ENCODE measurements at places on chromosomes 3 and 15. TPM values are rescaled to one million over a fixed set of nuclear protein-coding genes. Genes with fewer than 3 reads are reported as not detected.

GRCh38 chr15:82568986-82569385 lies 28.7 kb upstream of the RPS17 start:
- no peak for DNase-seq

GRCh38 chr15:57554063-57554811 lies 37.5 kb upstream of the MYZAP start:
- DNase-seq: no peak

- DNase-seq: no peak
Observed at GRCh38 chr3:12934431-12934830, 93.1 kb upstream of the RPL32 start.

- DNase-seq: no peak
Observed at GRCh38 chr3:171321559-171322360, 138.4 kb downstream of the TNIK start.

GRCh38 chr3:186825294-186825821 lies 17.2 kb upstream of the ADIPOQ start:
- peak; percentile 23 for DNase-seq

DNA sequence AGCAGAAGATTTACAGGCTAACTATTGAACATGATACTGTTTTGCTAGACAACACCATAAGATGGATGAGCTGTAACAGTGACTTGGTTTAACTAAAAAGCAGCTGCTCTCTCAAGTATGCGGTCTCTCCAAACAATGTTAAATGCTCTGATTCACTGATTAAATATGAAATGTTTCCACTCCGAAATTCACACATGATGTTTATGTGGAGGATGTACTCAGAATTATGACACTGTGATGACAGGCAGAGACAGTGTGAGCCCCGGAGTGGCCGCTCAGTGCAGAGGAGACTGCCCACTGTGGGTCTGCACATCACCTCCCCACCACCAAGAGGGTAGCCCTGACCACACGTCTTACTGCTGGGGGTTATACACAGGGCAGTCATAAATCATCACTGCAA lies 83.9 kb upstream of the MEX3B start:
- no peak for DNase-seq

DNA sequence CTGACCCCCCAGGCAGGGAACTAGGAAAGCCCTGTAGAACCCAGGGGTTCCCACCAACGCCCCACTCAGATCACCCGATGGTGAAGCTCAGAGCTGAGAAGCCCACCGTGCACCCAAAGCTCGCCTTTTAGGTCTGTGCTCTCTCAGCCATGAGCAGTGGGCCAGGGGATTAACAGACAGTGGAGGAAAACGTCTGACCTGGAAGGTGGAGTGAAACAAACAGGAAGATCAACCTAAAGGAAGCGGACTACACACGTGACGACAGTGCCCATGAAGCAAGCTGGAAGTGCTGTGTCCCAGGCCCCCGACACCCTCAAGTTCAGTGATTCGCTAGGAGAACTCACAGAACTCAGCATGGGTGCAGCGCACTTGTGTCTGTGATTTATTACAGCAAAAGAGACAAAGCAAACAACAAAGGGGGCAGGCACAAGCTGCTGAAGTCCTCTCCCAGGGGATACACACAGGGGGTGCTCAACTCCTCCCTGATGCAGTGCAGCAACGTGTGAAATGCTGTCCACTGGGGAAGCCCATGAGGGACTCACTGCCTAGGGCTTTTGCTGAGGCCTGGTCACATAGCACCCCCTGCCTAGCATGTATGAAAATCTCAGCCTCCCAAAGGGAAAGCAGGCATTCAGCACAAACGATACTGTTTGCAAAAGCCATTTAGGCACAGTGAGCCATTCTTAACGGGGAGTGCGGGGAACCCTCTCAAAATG lies 43.5 kb downstream of the CFAP92 start:
- DNase-seq: peak; percentile 40

GRCh38 chr15:28969511-28970085 lies 83.8 kb downstream of the APBA2 start:
- DNase-seq: no peak

- no peak for DNase-seq
Observed at GRCh38 chr3:184981071-184981470, 169.1 kb downstream of the VPS8 start.

DNA sequence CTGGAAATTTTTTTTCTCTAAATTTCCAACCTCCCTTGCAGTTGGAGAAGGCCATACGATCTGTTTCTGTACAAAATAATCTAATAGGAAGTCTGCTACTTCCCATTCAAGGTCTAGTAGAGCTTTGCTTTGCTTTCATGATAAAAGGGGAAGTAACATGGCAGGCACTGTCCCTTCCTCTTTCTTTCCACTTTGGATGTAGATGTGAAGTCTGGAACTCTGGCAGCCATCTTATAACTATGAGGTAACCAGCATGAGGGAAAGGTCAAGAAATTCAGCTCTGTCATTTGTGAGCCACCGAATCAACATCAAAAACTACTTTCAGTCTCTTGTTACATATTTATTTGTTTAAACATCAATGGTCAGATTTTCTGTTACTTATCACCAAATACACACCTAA lies 156.3 kb downstream of the MTHFS start:
- DNase-seq: no peak

DNA sequence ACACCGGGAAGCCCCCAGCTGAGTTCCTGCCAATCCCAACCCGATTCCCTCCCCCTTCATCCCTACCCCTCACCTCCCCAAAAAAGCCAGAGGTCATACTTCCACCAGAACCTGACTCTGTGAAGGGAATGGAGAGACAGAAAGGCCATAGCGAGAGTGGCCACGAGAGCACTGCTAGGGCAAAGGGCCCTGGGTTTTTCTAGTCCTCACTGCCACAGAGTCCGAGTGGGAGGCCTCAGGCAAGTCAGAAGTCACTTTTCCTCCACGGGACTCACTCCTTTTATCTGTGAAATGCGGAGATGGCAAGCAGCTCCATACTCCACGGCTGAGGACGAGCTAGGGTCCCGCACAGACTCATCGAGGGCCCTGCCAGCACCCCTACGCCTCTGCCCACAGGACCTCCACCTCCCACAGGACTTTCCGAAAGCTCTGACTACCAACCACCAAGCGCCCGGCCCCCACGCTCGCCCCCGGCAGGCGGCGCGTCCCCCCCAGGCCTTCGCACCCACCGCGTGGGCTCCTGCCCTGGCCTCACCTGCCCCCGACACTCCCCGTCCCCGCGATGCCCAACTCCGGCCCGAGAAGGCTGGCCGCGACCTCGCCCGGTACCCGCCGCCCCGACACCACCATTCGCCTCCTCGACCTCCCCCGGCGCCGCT lies 792 bp downstream of the ATP13A3 start:
- peak; percentile 31 for DNase-seq

DNA sequence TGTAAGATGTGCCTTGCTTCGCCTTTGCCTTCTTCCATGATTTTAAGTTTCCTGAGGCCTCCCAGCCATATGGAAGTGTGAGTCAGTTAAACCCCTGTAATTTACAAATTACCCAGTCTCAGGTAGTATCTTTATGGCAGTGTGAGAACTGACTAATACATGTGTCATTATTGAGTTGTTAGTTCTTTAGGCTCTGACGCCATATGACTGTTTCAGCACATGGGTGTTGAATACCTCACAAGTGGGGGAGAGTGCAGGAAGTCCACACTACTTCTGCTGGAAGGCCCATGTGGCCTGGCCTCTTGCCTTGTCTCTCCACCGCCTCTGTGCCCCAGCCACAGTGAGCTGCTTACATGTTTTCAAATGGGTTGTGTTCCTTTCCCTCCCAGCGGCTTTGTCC lies 28.5 kb downstream of the MFSD1 start:
- no peak for DNase-seq

- DNase-seq: no peak
Observed at GRCh38 chr15:31843426-31844055, 186.8 kb upstream of the CHRNA7 start.

DNA sequence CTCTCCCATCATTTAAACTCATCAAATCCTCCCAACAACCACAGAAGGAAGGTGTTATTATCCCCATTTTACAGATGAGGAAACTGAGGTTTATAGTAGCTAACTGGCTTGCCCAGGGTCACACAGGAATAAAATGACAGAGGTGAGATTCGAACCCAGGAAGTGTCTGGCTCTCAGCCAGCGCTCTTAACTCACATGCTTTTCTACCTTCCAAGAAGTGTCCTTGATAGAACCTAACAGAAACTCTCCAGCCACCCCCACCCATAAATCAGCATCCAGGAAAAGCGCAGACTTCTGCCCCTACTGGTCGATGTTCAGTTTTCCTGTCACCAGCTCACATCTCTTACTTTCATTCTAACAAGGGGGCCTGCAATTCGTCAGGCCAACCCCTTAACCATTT lies 51.7 kb downstream of the SPATA12 start:
- DNase-seq: no peak

GRCh38 chr3:33989229-33989628 lies 190.8 kb downstream of the PDCD6IP start:
- DNase-seq: no peak

DNA sequence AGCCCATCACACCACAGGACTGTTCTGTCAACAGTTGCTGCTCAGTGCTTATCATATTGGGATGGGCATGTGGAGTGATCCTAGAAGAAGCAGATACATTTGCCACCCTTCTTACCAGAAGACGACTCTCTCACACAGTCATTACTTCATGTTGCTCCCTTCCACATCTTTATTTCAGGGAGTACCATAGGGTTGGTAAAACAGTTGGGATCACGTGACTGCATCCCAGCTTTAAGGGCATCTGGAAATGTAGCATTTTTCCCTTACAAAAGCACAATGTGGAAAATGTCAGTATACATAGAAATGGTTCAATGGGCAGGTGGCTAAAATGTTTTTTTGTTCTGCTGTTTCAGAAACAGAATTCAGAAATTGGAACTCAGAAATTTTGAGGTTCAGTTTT lies 791.0 kb downstream of the OTOL1 start:
- DNase-seq: no peak

GRCh38 chr3:117485841-117486240 lies 776.3 kb downstream of the TUSC7 start:
- DNase-seq: no peak

DNA sequence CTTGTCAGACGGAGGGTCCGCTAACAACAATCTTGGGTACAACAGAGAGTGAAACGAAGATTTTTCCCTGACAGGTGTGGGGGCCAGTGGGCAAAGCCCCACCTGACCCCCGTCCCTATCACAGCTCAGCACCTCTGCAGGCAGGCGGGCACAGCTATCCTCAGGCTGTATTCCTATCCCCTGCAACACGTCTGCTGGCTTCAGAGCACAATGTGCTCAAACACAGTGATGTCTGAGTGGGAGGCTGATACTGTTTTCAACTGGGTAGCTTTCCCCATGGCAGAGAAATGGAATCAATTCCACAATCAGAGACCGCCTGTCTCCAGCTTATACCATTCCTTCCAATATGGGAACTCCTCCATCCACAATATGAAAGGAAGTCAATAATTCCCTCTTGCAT lies 28.0 kb downstream of the TLE3 start:
- DNase-seq: no peak

DNA sequence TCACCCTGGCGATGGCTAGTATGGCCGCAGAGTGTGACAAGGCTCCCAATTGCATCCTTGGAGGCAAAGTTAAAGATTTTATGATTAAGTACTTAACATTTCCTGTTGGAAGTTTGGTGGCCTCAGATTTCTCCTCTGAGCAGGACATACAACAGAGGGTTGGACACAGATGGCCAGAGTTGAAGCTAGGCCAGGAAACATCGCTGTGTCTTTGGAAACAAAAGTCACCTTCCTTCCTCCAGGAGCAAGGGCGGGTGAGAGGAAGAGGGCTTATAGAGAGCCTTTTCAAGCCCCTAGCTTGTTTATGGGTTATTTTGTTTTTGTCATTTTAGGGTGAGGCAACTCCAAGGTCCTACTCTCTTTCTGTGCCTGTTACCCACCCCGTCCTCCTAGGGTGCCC lies 24.2 kb downstream of the SLC6A1 start:
- no peak for DNase-seq

- no peak for DNase-seq
Observed at GRCh38 chr3:119191800-119192199, 18.4 kb downstream of the UPK1B start.

- DNase-seq: no peak
Observed at GRCh38 chr15:100924436-100924835, 5.3 kb downstream of the LRRK1 start.

- no peak for DNase-seq
Observed at GRCh38 chr3:152539191-152539764, 270.5 kb downstream of the MBNL1 start.

GRCh38 chr3:53221827-53222182 lies 34.0 kb downstream of the TKT start:
- no peak for DNase-seq

DNA sequence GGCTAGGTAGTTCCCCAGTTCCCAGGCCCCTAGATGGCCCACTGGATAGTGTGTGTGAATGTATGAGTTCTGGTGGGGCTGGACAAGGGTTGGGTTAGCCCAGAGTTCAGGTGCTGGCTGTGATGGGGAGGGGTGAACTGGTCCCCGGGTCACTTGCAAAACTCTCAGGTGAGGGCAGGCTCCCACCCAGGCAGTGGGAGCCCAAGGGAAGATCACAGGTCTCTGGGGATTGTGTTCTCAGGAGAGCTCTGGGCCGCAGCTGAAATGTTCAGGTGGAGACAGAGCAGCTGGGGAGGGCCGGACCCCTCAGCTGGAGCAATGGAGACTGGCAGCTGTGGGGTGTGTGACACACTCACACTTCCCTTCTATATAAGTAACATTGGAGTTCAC lies 12.8 kb upstream of the FAM98B start:
- DNase-seq: no peak

- DNase-seq: no peak
Observed at GRCh38 chr3:160774172-160774571, 18.1 kb downstream of the PPM1L start.

- peak; percentile 46 for DNase-seq
Observed at GRCh38 chr3:18988614-18989229, 159.6 kb upstream of the KCNH8 start.

- no peak for DNase-seq
Observed at GRCh38 chr3:140766465-140766864, 88.6 kb downstream of the TRIM42 start.

- DNase-seq: no peak
Observed at GRCh38 chr3:147130461-147130860, 275.9 kb downstream of the ZIC4 start.

Gene B3GNT5
- 0.71 TPM for total RNA-seq

Gene AP3B2
- 0.08 TPM for total RNA-seq

Gene IGSF10
- total RNA-seq: not detected

Gene OXSR1
- 52.4 TPM for total RNA-seq

Gene PROK2
- total RNA-seq: 0.60 TPM

Gene MLF1
- total RNA-seq: 0.79 TPM

Gene SSUH2
- not detected for total RNA-seq

Gene SHC4
- 0.30 TPM for total RNA-seq

Gene RTP3
- not detected for total RNA-seq

Gene NPAP1
- total RNA-seq: not detected

Gene ZDHHC19
- total RNA-seq: not detected

Gene GPR160
- total RNA-seq: 6.2 TPM

Gene BTLA
- total RNA-seq: 47.5 TPM

Gene TLR9
- total RNA-seq: 0.65 TPM

Gene MRPL3
- 86.7 TPM for total RNA-seq

Gene LRRC15
- not detected for total RNA-seq

All from activated CD4-positive, alpha-beta T cell treated with anti-CD3 and anti-CD28 coated beads, Interleukin-2, amount 10 ng/mL, durations not matched to agents 7 days and 5 days (primary cell).